ENCODE measurements at places on chromosomes 12 and 14.
A peak's percentile ranks its signal among the peaks of the same experiment; 100 is the strongest.

DNA sequence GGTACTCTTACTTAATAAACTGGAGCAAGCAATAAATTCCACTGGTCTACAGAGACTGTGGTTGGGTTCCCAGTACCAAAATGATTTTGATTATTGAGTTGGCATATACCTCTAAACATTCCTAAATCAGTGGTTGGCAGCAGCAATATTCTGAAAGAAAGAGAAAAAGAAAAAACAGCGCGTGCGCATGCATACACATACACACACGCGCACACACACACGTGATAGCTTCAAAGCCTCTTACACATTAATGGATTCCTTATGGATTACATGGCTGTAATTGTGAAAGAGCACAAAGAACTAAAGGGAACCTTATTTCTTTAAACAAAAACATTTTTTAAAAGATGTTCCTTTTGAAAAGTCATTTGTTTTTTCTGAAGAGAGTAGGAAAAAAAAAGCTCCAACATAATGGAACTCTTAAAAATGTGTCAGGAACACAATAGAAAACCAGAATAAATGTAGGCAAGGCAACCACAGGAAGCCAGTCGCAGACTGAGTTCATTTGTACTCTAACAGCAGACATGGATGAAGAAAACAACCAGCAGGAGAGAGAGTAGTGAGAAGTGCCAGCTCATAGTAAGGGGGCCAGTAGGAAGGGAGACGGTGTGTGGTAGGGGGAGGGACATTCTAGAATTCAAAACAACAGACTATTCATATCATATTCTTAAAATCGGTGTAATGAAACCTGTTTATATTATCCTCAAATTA, 80.0 kb downstream of the DRAM1 start:
- no peak for DNase-seq

DNA sequence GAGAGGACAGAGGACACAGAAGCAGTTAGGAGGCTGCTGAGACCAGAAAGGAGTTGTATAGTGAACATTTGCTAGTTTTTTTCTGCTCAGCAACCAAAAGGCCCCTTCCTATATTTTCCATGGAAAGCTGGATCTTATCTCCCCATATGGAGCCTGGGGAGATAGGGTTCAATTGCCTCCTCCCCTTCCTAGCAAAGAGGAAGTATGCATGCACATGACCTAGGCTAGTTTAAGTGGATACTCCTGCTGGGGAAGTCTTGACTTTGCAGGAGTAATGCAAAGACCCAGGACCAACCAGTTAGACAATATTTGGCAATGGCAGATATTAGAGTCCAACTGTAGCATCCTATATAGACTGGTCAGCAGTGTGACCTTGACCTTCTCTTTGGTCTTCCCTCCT, 15.1 kb downstream of the CHD8 start:
- no peak for DNase-seq

GRCh38 chr14:63388766-63389431, 70.2 kb upstream of the GPHB5 start:
- DNase-seq: peak; percentile 63

- DNase-seq: peak; percentile 77
Observed at GRCh38 chr14:30610787-30611343, 11.3 kb upstream of the SCFD1 start.

DNA sequence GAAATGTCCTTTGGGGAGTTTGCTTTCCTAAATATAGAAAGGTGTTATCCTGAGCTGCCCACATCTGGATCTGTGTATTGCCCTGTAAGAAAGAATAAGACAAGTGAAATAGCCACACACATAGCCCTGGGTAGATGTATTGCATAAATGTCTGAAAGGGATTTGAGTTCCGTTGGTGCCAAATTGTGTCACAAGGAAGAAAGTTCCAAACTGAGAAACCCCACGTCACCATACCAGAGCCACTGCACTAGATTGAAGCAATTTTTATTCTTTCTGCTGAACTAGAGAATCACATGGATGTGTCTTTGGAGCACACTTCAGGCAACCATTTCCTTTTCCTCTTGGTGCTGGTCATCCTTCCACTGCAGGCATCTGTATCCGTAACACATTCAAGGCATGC, 5.0 kb downstream of the RNASE9 start:
- DNase-seq: no peak

GRCh38 chr12:49109641-49110463, 795 bp downstream of the LMBR1L start:
- DNase-seq: no peak

- DNase-seq: no peak
Observed at GRCh38 chr14:65213316-65213715, 111.0 kb upstream of the MAX start.

DNA sequence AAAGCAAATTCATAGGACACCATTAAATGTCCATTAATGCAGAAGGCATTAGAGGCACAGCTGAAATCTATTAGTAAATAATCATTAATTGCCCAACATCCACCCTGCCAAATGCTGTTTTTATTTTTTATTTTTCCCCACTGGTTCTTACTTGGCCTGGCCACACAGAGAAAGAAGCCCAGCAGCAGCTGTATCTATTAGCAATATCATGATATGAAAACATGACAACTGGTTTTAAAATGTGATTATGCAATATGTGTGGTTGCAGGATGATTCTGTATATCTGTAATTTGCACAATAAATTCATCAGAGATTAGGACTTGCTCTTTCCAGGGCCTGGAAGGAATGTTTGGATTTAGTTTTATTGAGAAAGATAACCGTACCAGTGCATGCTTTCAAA, 44.9 kb downstream of the SIX6 start:
- DNase-seq: no peak

DNA sequence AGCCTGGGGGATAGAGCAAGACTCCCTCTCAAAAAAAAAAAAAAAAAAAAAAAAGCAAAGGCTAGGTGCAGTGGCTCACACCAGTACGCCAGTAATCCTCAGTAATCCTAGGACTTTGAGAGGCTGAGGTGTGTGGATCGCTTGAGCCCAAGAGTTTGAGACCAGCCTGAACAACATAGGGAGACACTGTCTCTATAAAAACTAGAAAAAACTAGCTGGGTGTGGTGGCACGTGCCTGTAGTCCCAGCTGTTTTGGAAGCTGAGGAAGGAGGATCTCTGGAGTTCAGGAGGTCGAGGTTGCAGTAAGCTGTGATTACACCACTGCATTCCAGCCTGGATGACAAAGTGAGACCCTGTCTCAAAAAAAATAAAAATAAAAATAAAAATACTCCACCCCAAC, 8.9 kb upstream of the RBM25 start:
- no peak for DNase-seq

DNA sequence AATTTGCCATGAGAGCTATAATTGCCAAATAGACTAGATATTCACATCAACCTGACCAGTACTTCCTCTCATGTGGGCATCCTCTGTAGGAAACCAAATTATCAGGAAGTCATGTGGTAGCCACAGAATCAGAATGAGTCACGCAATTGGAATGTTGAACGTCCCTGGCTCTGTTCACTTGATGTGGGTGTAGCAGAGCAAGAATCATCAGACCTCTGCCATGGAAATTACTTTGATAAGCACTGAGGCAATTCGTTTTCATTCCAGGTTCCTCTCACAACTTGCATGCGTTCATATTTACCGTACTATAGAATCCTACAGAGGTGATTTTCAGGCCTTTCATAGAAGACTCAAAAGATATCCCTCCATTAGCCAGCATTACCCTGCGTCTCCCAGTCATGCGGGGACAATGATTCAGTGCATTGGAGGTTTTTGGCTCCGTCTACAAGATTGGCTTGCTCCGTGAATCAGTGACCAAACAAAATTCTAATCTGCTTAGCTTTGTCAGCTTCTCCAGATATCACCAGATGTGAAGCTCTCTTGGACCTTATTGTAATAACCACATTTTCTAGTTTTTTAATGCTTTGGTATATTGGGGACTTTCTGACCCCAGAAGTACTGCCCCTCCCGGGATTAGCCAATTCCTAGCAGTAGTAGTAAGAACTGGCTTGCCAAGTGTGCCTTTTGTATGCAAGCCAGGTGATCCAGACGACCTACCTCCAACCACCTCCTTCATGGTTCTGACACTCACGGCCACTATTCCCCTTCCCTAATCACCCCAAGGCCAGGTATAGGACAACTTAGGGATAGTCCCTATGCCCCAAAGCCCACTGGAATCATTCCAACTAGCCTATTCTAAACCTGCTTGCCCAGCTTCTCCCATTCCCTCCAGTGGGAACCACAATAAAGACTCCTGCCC, 133.4 kb downstream of the KICS2 start:
- DNase-seq: peak; percentile 89

- DNase-seq: peak; percentile 67
Observed at GRCh38 chr12:50934371-50934851, 17.9 kb upstream of the HIGD1C start.

DNA sequence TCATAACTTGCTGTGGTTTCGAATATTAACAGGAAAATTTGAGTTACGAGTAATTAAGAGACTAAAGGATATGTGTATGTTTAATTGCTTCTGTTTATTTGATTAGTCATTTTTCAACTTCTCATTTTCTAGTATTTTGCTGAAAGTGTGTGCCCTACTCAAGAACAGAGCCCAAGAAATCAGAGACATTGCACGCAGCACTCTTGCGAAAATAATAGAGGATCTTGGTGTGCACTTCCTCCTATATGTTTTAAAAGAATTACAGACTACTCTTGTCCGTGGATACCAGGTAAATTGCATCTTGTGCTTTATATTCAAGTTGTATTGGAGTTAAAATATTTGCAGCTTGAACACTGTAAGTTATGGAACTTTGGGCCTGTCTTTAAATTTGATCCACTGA, 50.8 kb downstream of the ARL1 start:
- DNase-seq: no peak

- no peak for DNase-seq
Observed at GRCh38 chr12:71865166-71865713, 25.7 kb downstream of the TBC1D15 start.

DNA sequence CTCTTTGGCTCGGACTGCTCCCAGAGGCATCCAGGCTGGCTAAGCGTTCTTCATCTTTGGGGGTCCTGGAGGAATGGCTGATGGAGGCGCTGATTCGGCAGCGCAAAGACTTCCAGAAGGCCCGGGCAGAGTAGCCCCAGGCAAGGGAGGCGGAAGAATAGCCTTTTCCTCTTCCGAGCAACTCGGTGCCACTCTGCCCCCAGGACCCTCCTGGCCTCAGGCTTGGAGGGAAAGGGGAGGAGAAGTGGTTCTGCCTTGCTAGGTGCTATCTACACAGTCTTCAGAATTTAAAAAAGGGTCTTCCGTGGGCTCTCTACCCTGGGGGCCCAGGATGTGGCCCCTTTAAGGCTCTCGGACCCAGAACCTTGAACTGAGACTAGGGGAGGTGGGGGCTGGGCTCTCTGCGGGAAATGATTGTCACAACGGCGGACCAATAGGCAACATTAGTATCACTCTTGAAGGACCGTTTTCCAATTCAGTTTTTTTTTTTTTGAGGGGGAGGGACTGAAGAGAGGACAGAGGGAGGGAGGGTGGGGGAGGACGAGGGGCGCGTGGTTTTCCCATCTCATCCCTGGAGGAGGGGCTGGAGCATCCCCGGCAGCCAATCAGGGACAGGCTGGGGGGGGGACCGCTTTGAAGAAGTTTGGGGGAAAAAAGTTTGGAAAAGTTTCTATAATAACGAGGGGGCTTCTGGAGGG, at the start of gene NFATC4:
NFATC4 (plus strand) TSS at position 671 of the 698 bp plus-strand sequence. CDS start 157 bp downstream, outside the sequence.
- no peak for DNase-seq

Data from pons (tissue), 1 donor.